ENCODE measurements at places on chromosomes 3 and 15.

GRCh38 chr3:20047976-20048883 lies 8.0 kb downstream of the KAT2B start:
- DNase-seq: no peak

GRCh38 chr15:35312344-35312743 lies 227.2 kb upstream of the NANOGP8 start:
- no peak for DNase-seq

GRCh38 chr3:17030438-17030837 lies 145.7 kb downstream of the PLCL2 start:
- DNase-seq: no peak

DNA sequence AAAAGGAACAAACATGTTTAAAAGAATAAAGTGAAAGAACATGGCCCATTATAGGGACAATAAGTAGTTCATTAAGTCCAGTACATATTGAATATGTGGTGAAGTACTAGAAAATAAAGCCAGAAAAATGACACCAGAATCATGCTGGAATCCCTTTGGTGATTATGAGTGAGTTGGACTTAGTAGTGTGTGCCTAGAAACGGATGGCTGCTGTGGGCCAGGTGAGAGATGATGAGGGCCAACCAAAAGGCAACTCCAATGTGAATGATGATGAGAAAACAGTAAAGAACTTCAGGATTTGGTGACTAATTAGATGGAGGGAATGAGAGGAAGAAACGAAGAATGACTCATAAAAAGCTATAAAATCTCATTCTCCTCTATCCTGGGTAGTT lies 3.3 kb downstream of the CRYGS start:
- DNase-seq: no peak

GRCh38 chr3:188749010-188749617 lies 422.7 kb upstream of the TPRG1 start:
- DNase-seq: peak; percentile 18
